ENCODE measurements at places on chromosomes 4 and X.

GRCh38 chr4:100796332-100796731 is 278.5 kb upstream of the EMCN start:
- DNase-seq, result no peak

DNA sequence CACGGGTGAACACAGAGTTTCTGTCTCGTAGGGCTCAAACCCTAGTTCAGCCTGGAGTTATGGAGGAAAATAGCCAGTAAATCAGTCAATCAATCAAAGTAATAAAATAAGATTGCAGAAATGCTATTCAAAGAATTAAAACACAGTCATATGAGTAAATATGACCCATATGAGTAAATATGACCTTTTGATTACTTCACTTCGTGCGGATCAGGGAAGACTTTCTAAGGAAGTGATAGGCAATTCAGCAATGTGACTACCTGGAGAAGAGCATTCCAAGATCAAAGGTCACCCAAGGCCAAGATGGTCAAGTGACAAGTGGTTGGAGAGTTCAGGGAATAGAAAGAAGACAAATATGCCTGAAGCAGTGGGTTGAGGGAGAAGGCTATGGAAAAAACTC is 722.6 kb downstream of the ADGRL3 start:
- no peak for DNase-seq

- DNase-seq, result no peak
These were observed 62.7 kb upstream of the SCML1 start for GRCh38 chrX:17674601-17675000.

DNA sequence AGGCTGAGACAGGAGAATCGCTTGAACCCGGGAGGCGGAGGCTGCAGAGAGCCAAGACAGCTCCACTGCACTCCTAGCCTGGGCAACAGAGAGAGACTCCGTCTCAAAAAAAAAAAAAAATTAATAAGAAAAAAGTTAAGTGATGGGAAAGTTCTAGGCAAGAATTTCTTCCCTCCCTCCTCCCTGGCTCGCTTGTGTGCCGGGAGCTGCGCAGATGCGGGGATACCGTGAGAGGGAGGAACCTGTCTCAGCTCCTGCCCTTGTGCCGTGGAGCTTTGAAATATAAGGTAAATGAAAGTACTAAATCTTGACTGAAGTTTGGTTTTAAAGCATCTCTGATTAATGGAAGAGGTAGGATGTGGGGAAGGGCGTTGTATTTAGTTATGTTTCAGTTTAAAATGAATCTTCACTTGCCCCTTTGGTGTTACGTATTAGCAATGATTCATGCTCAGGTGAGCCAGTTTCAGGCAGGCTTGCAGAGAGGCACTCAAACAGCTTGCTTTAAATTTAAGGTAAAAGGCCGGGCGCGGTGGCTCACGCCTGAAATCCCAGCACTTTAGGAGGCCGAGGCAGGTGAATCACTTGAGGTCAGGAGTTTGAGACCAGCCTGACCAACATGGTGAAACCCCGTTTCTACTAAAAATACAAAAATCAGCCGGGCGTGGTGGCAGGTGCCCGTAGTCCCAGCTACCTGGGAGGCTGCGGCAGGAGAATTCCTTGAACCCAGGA is 1.4 kb upstream of the UFSP2 start:
- DNase-seq, result no peak

DNA sequence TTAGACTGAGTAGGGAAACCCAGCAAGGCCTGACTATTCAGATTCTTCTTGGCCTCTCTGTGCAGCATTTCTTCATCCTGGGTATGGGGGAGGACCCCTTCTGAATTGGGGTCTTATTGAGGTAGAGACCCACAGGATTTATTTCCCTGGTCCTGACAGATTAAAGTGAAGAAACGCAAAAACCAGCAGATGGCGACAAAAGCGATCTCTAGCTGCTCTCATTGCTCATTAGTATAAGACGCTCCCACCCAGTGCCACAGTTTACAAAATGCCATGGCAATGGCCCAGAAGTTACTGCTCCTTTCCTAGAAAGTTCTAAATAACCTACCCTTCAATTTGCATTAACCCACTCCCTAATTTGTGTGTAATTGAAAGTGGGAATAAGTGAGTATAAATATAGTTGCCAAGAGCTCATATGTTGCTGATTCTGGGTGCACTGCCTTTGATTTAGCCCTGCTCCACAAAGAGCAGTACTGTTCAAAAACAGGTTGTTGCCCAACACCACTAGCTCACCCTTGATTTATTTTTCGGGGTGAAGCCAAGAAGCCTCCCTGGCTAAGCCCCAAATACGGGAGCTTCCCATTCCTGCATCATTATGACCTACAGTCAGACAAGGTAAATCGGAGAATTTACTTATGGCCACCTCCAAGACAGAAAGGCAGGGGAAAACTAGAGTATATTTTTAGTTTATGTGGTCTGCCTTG is 3.7 kb upstream of the BEX4 start:
- DNase-seq, result no peak

DNA sequence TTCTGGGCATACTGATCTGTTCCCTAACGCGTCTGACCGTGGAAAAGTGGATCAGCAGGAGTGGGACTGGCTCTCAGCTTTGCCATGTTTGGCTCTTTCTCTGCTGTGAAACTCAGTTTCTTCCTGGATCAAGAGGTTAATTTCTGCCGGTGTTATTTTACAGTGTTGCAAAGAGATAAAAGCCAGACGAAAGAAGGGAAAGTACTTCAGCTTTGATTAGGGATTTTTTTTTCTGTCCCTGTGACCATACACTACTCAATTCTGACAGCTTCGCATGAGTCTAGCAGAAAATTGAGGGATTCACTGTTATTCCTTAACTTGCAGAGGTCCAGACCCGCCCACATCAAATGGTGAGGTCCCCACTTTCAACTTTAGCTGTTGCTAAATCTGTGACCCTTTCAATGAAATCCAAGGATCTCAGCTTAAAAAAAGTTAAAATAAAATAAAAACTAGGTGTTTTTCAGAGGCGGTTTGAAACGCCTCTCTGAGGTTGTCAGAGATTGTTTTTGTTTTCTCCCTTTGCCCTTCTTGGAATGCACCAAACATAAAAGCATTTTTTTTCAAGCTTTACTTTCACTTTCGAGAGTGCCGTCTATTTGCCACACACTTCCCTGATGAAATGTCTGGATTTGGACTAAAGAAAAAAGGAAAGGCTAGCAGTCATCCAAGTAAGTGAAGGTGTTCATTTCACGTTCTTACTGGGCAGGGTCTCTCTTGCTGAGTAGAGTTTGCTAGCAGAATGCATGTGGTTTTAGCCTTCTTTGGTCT is at the start of gene TLR3:
TLR3 (plus strand) TSS at position 576 of the 768 bp plus-strand sequence. CDS start 7,464 bp downstream, outside the sequence.
- DNase-seq, result no peak

DNA sequence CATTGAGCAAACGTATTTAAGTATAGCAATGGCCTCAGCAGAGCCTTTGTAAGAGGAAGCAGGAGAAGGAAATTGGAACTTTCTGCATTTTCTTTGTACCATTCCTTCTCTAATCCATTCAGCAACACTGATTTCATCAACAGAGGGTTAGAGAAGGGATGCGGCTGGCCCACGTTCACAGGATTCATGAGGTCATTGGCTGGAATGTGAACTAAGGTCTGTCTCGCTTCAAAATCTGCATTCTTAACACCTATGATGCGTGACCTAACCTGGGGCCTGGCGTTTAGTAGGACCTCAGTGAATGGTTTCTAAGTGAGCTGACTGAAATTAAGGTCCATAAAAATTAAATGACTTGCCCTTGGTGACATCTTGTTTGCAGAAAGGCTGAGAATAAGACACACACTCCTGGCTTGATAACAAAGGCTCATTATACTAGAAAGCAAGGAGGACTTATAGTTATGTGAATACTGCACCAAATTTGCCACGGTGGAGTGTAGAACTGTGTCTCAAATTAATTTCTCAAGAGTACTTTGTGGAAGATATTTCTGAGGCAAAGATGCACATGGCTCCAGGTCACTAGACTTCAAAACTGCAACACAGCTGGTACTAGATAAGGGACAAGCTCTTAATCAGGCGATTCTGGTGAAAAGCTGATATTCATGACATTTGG is 25.4 kb downstream of the FGFBP1 start:
- no peak for DNase-seq

DNA sequence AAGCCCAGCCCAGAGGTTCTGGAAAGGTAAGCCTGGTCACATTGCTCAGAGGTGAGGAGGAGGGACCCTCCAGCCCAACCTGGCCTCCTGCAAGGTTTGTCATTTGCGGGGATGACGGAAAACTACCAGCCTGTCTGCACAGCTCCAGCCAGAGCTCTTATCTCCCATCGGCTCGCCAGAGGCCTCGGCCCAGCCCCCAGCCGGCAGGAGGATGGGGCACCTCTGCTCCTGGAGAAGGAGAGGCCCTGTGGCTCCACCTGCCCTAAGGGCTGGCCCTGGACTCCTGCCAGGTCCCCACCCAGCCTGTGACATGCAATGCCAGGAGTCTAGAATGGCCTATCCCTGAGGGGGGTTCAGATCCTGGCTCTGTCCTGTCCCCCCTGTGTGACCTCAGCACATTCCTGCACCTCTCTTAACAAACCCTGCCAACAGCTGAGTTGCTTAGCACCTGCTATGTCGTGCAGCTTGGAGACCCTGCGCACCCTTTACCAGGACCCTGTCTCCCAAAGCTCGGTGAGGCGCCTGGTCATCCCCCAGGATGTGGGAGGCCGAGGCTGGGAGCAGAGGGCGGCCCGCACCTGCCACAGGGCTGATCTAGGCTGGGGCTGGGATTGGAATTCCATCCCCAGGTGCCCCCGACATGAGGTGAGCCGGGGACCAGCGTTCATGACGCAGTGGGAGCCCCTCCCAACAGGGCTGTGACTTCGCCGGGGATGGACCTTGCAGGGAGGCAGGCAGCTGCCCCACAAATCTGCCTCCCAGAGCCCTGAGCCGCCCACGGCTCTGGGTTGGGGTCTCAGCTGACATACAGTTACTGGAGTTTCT is 14.4 kb downstream of the ADRA2C start:
- DNase-seq, result no peak

DNA sequence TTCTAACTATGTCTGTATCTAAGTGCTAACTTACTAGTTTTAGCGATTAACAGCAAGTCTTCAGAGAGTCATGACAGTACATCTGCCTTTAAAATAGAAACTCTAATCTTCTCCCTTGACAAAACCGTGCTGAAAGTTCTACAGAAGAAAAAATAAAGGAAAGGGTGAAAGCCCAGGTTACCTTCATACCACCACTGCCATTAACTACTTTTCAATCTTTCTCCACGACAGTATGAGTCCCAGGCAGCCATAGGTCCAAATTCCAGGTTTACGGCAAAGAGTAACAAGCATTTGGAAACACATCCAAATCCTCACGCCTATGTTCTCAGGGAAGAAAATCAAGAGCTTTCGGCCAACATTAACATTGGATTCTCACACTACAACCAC is 12.4 kb upstream of the ZCCHC13 start:
- DNase-seq, result no peak

GRCh38 chrX:18702362-18703195 is 4.9 kb upstream of the PPEF1 start:
- no peak for DNase-seq

DNA sequence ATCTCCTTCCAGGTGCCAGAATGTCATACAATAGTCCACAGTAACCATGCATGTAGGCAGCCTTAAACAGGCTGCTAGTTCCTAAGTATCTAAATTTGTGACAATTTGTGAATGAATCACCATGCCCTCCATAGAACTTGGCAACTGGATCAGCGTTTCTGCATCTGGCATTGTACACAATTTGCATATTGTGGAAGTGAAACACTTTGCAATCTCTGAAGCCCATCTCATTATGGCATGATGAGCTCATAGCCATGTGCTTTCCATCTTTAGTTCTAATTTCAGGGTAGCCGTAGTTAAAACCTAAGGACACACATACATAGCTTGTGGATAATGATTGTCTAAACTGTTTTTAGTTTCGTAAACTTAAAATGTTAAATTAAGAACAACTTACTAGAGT is 573.6 kb downstream of the PPP4R3C start:
- DNase-seq, result no peak

- DNase-seq, result no peak
These were observed 38.5 kb upstream of the SLC4A4 start for GRCh38 chr4:71300362-71300761.

GRCh38 chrX:134537179-134537955 is 77.4 kb downstream of the HPRT1 start:
- DNase-seq, result peak; percentile 67

GRCh38 chr4:110704748-110705439 is 82.0 kb upstream of the PITX2 start:
- no peak for DNase-seq

GRCh38 chr4:143437937-143438336 is 75.6 kb upstream of the SMARCA5 start:
- no peak for DNase-seq

GRCh38 chr4:7415927-7416686 is 18.6 kb downstream of the PSAPL1 start:
- DNase-seq, result no peak
